ENCODE measurements at places on chromosomes 2 and 18. TPM values are rescaled to one million over a fixed set of nuclear protein-coding genes. Genes with fewer than 3 reads are reported as not detected.

- no peak for DNase-seq
Measured at GRCh38 chr2:70202236-70202806, 11.5 kb upstream of the C2orf42 start.

Gene CFAP221
- not detected for total RNA-seq

DNA sequence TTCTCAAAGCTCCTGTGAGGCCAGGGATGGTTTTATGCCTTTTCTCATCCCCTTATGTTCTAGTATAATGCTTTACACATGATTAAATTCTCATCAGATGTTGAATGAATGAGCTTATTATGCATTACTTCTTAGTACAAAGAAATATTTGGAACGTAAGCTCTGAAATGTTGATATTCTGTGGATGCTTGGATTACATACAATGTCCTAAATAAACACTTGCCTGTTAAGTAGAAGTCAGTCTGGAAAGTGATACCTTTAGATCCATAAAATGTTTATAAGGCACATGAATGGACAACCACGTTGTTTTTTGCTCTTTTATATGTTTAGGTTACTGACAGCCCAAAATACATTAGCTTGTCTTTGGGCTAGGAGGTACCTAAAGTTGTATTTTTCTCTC lies 248.6 kb downstream of the NEDD4L start:
- DNase-seq, result no peak

Gene CTNNA2
- total RNA-seq, result 7.6 TPM

Gene REG1B
- 2.7 TPM for total RNA-seq

Gene MYO3B
- 2.6 TPM for total RNA-seq

GRCh38 chr2:68971591-68972231 lies 2.7 kb upstream of the GKN1 start:
- no peak for DNase-seq

Gene LIMS3
- 0.69 TPM for total RNA-seq

- DNase-seq, result no peak
Measured at GRCh38 chr2:185978634-185979407, 240.2 kb downstream of the FSIP2 start.

Gene UGT1A8
- total RNA-seq, result not detected

Gene TDRD15
- not detected for total RNA-seq

Gene ZDBF2
- 5.9 TPM for total RNA-seq

Gene XDH
- total RNA-seq, result not detected

Gene MC4R
- not detected for total RNA-seq

DNA sequence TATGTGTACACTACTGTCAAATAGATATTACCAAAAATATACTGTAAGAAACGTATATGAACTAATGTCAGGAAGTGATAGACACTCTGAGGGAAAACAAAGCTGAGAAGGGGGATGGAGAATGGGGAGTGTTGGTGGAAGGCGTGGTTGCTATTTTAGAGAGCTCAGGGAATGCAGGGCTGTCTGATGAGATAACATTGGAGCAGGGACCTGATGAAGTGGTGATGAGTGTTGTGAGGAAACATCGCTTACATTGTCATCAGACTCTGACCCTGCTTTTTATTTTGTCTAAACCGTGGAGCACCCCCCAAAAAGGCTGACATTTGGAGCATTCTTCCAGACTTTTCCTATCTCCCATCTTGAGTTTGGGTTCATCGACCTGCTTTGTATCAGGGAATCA lies 194.7 kb downstream of the LTBP1 start:
- DNase-seq, result no peak

DNA sequence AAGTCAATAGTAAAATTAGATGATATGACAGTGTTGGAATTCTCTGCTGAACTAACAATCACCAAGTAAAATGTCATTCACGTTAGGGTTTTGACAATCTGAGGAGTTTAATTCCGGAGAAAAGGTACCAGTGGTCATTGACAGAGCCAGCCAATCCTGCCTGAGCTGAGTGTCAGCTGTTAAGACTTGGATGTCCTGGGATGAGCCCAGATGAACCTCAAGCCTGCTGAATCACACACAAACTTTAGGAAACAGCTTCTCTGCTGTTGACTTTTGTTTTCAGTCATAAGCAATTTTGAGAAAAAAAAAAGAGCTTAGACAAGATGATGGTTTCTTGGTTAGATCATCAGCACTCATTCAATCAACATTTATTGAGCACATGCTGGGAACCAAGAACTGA lies 600.0 kb upstream of the SLC39A10 start:
- DNase-seq, result no peak

GRCh38 chr18:35804377-35804776 lies 168.1 kb upstream of the RMP24 start:
- no peak for DNase-seq

DNA sequence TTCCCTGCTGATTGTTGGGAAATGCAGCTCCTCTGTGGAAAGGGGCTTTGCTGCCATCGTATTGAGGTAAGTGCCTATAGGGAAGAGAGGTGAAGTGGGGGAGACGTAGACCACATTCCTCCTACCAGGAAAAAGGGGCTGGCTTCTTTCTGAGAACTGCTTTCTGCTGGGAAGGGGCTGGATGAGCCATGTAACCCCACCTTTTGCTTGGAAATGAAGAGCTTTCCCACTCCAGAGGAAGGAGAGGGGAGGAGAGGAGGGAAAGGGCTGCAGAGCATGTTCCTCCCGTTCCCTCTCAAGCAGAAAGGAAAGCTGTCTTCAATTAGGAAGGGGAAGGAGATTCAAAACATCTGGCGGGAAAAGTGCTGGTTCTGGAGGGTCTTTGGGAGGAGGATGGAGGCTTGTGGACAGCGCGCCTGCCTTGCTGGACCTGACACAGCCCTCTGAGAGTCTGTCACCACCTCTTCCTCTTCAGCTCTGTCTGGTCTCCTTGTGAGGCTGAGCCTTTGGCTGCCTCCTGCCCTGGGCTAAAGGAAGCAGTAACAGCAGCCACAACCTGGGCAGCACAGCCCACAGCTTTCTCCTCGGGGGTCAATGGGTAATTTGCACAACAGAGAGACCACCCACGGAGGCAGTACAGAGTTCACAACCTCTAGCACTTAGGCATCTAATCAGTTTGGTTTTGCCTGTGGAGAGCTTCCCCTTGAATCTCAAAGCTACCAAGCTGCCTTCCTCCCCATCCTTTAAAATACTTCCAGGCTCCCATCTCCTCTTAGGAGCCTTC lies 410.0 kb upstream of the TNP1 start:
- no peak for DNase-seq

DNA sequence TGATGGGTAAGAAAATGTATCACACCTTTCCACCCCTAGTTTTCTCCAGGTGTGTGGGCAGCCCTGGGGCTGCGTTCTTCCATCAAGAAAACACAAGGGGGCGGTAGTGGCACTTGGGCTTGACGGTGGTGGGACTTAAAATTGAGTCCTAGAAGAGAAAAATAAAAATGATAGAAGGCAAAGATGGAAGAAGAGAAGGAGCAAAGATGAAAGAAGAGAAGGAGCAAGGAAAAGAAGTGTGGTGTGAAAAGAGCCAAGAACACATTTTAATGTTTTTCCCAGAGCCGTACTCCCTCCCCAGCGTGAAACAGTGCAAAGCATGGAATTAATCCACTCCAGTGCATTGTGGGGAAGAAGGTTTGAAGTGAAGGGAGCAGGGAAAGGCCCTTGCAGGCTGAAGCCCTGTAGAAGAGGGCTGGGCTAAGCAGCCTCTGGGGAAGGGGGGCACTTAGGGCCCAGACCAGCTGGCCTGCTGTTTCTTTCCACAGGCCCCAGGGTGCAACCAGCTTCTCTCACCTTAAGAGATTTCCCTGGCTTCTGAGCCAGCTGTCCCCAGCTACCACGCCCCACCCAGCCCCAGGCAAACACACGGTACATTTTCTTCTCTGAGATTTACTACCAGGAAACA lies 256.8 kb downstream of the RNF152 start:
- no peak for DNase-seq

Measured in GM12878 (cell line).